ENCODE measurements at places on chromosomes 1 and 21.

GRCh38 chr1:161083748-161084596 lies 5.4 kb downstream of the NECTIN4 start:
- DNase-seq = no peak

- DNase-seq = no peak
These were observed 255.1 kb downstream of the NFIA start for GRCh38 chr1:61337441-61337951.

DNA sequence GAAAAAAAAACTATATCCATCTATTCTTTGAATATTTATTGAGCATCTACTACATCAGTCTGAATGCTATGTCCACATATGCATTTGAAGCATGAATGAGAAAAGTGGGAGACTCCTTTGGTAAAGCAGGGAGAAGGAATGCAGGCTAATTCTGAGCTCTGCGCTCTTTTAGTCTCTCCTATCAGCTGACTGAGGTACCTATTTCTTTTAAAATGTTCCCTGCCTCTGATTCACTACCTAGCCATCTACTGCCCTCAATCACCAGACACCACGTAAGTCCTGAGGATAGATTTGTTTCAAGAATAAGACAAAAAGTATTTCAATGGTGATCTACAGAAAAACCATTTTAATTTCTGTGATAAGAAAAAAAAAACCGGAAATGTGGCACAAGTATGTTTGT lies 3.8 kb upstream of the RGS13 start:
- no peak for DNase-seq

DNA sequence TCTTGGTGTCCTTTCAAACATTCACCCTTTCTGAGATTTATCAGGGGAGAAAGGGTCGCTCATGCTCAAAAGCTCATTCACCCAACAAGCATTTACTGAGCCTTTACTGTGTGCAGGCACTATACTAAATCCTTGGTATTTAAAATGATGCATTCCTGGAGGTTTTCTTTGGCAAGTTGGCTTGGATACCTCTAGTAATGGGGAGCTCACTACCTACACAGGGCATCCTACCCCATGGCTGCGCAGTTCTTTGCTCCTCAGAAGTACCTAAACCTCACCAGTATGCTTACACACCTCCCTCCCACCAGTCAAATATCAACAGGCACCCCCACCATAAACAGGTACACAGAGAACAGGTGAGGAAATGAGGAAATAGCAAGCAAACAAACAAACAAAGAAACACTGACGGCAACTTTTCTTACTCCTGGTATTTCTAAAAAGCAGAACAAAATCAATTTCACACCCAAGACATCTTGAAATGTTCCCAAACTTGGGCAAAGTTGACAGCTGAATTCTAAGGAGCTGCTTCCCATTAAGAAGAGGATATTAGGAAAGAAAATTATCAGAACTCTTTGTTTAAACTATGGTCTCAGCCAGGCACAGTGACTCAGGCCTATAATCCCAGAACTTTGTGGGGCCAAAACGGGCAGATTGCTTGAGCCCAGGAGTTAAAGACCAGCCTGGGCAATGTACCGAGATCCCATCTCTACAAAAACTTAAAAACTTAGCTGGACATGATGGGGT lies 104.8 kb downstream of the PSMG1 start:
- DNase-seq = no peak

- DNase-seq = no peak
These were observed 45.0 kb downstream of the EVI5 start for GRCh38 chr1:92739669-92740524.

GRCh38 chr1:17013491-17014320 lies 2.0 kb upstream of the ATP13A2 start:
- DNase-seq = no peak

DNA sequence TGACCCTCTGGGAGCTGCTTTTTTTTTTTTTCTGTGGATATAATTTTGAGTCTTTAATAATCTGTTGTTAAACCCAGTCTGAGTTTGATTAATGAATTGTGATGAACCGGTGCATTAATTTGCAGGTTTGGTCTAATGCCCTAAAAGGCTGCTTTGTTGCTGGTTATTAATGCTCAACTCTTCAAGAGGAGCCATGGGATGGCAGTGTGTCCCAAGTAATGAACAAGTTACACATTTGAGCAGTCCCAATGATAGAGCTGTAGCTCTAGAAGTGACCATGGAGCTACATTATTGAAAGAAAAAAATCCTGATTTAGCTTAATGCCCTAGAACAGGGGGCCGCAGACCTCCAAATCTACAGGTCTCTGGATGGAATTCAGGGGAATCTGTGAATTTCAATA lies 53.1 kb downstream of the RWDD3 start:
- DNase-seq = no peak

- DNase-seq = no peak
These were observed 83.9 kb downstream of the DYRK1A start for GRCh38 chr21:37450445-37450941.

GRCh38 chr21:40049031-40049930 lies 182.0 kb downstream of the PCP4 start:
- no peak for DNase-seq

- no peak for DNase-seq
These were observed 35.8 kb downstream of the UBIAD1 start for GRCh38 chr1:11308699-11309224.

DNA sequence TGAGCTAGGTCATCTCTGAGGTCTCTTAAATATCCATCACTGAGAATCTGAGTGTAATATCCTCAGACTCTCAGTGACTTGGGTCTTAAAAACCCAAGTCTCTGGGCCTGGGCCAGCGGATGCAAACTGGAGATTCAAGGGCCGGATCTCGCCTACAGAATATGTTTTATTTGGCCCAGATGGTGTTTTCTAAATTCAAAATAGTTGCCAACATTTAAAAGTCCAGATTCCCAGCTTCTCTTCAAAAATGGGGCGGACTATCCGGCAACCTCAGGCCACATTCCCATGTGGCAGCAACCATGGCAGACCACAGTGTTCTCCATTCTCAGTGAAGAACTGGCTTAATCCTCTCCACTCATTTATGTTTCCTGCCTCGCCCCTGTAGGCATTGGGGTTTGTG lies 12.7 kb upstream of the HEYL start:
- no peak for DNase-seq

DNA sequence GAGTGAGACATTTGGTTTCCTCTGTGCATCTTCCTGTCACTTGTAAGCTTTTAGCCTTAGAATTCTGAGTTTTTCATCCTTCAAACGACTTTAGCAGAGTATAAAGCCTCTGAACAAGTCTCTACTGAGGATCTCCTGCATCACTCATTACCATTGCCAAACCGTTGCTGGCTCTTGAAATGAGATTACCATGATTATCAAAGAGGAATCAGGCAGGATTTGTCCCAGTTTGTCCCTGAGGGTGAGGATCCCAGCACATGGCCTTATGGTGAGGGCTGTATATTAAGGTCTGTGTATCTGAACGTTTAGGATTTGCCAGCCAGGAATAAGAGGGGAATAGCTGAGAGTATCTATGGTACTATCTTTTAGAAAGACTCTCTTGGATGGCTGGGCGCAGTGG lies 169.5 kb upstream of the L1TD1 start:
- DNase-seq = no peak

- DNase-seq = no peak
These were observed 198.6 kb downstream of the KIF26B start for GRCh38 chr1:245353411-245353810.

DNA sequence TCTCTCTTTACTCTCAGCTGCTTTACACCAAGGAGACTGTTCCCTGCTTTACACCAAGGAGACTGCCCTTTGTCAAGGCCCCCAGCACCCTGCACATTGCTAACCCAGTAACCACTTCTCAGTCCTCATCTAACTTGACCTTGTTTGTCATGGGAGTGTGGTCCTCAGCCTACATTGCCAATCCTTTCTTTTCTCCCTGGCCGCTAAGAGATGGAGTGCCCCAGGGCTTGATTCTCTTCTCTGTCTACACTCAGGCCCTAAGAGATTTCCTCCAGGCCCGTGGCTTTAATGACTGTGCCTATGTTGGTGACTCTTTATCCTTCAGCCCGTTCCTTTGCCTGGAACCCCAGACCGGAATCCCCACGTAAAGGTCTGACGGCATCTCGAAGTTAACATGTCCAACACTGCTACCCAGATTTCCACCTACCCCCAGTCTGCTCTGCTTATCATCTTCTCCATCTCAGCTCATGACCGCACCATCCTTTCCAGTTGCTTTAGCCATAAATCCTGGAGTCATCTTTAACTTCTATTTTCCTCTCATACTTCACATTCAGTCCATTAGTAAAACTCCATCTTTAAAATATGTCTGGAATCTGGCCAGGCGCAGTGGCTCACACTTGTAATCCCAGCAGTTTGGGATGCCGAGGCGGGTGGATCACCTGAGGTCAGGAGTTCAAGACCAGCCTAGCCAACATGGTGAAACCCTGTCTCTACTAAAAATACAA lies 9.5 kb upstream of the SEMA4A start:
- DNase-seq = no peak

- no peak for DNase-seq
These were observed 23.0 kb downstream of the LRRC8B start for GRCh38 chr1:89547563-89548116.

Measured in stimulated activated CD4-positive, alpha-beta T cell treated with anti-CD3 and anti-CD28 coated beads, Interleukin-1b, Interleukin-23, amount 100 ng/mL, for 1 hour (primary cell).